Amniotic stem cell (primary cell): ENCODE measurements at places on chromosomes 2 and 18.

- DNase-seq, result no peak
These were observed 14.1 kb downstream of the RIF1 start for GRCh38 chr2:151423760-151424159.

DNA sequence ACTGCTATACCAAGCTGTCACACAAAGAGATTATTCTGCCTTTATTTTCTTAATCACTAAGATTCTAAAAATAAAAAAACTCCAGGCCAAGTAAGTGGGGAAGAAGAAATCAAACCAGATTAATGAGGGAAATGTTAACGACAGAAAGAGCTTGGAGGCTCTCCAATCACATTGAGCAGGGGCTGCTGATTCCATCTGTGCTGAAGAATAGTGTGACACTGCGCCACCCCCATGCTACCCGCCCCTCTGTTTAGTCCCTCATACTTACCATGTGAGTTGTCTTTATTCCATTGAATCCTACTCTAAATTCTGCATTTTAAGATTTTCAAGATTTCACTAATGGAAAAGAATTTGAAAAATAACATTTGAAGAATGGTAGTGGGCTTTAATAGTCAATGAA lies 998.0 kb upstream of the CDH2 start:
- DNase-seq, result no peak

- DNase-seq, result no peak
These were observed 88.4 kb downstream of the ACTR2 start for GRCh38 chr2:65316072-65316471.

DNA sequence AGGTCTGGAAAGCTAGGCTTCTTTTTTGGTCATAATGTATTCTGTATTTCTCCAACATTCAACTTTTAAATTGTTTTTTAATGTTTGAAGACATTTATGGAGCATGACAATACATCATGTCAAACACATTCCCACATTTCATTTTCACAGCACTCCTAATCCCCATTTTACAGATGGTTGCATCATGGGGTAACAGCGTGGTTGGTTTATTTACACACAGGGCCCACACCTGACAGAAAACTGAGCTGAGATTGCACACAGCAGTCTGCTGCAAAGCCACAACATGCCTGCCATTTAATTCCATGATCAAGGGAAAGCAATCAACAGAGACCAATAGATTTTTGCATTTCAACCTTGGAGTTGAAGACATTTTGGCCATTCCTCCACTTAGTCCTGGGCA lies 335.7 kb upstream of the MGAT5 start:
- no peak for DNase-seq

DNA sequence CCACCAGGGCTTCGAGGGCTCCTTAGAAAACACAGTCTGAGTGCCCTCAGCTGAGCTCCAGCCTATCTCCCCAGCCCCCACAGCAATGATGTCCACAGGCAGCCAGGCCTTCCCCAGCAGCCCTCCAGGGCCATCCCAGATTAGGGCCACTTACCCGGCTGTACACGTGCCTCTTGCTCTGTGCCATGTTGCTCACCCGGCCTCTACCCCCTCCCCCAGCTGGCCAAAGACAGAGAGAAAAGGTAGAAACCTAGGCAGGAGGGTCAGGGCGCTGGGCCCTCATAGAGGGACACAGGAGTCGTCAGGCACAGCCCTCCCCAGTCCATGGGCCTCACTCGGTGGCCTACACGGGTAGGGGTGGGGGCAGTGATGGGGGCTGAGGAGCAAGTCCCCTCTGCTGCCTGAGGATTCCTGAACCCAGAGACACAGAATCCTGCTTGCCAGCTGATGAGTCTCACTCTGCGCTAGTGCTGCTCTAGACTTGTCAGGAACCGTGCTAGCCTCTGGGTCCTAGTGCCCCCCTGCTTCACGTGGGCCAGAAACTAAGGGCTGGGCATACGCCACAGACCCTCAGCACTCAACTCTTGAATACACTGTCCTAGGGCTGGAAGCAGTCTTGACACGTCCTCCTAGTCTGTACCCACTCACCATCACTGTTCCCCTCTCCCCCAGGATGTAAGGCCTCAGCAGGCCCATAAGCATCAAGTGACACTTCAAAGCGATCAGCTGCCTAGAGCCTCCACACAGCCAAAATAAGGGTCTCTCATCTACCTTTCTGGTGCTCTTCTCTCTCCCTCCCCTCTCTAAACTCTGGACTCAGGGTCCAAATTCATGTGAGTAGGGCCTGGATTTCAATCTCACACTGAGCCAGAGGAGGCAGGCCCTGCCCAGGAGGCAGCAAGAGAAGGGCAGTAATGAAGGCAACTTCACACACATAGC lies at the start of gene DCTN1:
Gene DCTN1 (minus strand): TSS at position 461 of the 939 bp plus-strand sequence. CDS start 274 bp downstream, at position 187.
- peak; percentile 37 for DNase-seq

DNA sequence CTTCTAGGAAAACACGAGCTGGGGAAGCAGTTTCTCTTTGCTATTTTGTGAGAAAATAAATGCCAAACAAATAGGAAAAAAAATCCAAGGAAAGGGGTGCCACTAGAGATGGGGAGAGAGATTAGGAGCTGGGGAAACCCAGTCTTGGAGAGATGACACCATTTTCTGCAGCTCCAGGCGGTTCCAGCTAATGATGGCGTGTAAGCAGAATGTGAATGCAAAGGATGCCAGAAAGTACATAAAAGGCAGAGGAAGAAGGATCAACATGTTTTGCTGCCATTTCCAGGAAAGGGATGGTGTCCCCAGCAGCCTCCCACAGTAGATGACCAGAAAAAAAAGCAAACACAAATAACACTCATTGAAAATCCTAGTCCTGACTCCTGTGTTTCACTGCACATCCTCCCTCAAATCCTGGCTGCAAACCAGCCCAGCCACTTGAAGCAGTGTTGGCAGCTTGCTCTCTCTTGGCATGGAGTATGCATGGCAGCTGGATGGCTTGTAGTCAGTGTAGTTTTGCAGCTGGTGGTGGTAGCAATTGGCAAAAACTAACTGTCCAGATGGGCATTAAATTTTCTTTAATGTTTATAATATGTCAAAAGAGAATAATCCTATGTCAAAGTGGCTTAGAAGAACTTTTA lies 93.6 kb downstream of the FTCDNL1 start:
- DNase-seq, result no peak

- no peak for DNase-seq
These were observed 463.9 kb downstream of the STK39 start for GRCh38 chr2:167783261-167784083.

DNA sequence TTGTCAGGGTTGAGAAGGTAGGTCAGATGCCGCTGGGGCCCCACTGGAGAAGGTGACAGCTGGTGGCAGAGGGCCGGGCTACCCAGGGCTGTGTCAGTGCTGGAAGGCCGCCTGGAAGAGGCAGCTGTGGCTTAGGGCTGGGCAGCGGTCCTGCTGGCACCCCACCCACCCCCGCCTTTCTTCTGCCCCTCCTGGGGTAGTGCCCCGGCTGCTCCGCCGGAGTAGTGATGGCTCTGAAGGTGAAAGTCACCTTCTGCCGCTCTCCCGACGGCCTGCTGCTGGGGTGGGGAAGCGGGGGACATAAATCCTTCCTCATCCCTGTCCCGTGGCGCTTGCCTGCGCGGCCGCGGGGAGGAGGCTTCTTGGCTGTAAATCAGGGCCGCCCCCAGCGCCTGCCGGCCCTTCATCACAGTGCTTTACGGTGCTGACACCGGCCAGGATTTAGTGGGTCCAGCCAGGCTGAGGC lies 332.2 kb downstream of the DYSF start:
- DNase-seq, result no peak

DNA sequence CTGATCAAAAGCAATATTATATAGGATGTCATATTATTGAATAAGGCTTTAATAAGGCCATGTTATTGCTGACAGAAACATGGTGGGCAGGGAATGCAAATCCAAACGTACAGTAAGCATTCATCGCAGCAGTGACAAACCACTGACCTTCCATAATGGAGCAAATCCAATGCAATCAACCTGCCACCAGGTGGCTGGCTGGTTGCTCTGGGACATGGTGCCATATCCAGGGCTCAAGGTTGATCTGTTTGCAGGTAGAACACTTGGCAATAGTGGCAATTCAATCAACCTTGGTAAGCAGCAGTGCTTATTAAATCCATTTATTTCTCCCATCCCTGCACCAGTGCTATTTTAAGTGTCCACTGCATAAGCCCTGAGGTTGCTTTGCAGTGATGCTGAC lies 75.4 kb downstream of the CERKL start:
- DNase-seq, result no peak

- no peak for DNase-seq
These were observed 28.2 kb upstream of the NARS1 start for GRCh38 chr18:57649556-57650500.

DNA sequence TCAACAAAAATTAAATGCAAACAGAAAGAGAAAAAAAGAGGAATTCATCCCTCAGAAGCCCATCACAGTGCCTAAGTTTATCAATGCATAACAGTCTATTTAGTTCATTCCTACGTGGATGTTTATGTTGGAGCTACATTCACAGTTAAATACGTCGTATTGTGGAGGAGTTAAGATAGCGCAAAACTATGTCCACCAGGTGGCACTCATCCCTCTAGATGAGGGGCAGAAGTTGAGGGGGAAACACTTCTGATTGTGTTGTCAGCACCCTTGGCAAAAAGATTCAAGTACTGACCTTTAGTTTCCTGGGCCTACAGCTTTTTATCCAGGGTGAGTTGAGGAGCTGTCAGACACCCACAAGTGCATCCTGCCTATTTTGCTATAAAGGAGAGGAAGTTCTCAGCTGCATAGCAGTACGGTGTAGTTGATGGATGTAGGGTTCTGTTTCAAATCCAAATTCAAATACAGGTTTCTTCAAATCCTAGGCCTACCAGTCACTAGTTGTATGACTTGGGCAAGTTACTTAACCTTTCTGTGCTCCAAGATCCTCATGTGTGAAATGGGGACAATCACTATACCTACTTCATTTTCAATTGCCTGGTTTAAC lies 26.8 kb upstream of the MYO1B start:
- DNase-seq, result no peak

DNA sequence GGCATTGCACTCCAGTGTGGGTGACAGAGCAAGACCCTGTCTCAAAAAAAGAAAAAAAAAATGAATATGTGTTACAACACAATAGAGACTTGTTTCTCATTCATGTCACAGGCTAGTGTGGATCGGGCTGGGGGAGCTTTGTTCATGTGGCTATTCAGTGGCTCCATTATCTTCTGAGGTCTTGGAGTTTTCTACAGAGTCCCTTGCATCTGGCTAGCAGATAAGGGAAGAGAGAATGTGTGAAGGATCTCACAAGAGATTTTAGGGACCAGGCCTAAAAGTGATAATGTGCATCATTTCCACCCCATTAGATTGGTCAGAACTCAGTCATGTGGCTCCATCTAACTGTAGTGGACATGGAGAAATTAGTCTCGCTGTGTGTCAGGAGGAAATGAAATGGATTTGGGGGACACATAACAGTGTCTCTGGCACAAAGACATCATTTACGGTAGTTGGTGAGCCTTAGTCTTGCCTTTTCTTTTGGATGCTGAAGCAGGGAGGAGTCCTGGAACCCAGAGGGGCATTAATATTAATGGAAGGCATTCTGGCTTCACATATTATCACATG lies 32.4 kb upstream of the CASP10 start:
- DNase-seq, result no peak

- no peak for DNase-seq
These were observed 350.2 kb upstream of the MC4R start for GRCh38 chr18:60722742-60723141.

DNA sequence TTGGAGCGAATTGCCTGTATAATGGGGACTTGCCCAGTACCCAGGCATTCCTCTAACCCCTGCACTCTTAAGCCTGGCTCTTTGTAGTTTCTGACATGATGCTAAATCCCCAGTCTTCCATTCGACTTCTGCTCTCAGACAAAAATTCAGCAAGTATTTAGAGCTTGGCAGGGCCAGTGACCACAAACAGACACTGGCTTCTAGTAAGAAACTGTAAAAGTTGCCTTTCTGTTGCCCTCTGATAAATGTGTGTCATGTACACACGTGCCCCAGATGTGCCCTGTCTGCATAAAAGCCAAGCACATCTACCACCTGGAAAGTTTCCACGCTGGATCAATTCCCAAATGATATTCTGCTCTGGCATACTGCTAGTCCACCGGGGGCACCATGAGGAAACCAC lies 18.0 kb downstream of the PAX3 start:
- DNase-seq, result no peak

- no peak for DNase-seq
These were observed 104.6 kb downstream of the VIT start for GRCh38 chr2:36801088-36801487.
